ENCODE measurements at places on chromosomes 6 and 20.

- no peak for DNase-seq
Measured at GRCh38 chr20:33322456-33322855, 39.4 kb downstream of the BPIFB1 start.

GRCh38 chr6:4929097-4929718 lies 74.6 kb downstream of the RPP40 start:
- no peak for DNase-seq

- no peak for DNase-seq
Measured at GRCh38 chr6:85911067-85911466, 268.4 kb upstream of the SYNCRIP start.

- DNase-seq, result no peak
Measured at GRCh38 chr6:148479497-148479896, 136.9 kb downstream of the SASH1 start.

GRCh38 chr6:1285956-1286355 lies 25.9 kb upstream of the FOXQ1 start:
- no peak for DNase-seq

GRCh38 chr6:39982720-39983119 lies 48.5 kb upstream of the MOCS1 start:
- no peak for DNase-seq

GRCh38 chr20:14696478-14696877 lies 359.1 kb upstream of the FLRT3 start:
- no peak for DNase-seq

GRCh38 chr20:33840759-33841435 lies 29.7 kb downstream of the CHMP4B start:
- no peak for DNase-seq

GRCh38 chr20:5945963-5946362 lies 4.4 kb downstream of the TRMT6 start:
- no peak for DNase-seq

GRCh38 chr6:4928426-4928825 lies 75.4 kb downstream of the RPP40 start:
- no peak for DNase-seq

DNA sequence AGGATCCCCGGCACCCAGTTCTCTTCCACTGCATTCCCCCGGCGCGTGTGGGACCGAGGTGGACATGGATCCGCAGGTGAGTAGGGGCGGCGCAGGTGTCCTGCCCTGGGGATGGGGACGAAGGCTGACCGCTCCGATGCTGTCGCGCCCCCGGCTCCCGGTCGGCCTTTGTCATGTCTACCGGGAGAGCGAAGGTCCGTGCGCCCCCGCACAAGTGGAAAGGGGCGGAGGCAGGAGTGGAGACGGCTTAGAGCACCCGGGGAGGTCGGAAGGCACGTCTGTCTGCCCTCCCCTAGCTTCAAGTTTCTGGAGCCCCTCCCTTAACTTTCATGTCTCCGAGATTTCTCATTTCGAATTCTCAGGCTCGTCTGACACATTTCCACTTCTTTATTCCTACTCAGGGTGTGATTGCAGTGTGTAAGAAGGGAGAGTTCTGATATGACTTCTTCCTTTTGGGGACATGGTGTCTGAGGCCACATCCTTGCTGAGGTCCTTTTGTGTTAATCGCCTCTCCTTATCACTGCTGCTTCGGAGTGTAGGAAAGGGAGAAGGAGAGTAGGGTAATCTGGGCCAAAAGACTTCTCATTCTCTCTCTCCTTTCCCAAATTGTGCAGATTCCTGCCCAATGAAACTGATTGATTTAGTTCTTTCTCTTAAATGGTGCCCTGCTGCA lies 435 bp downstream of the KIFC1 start:
- DNase-seq, result no peak

DNA sequence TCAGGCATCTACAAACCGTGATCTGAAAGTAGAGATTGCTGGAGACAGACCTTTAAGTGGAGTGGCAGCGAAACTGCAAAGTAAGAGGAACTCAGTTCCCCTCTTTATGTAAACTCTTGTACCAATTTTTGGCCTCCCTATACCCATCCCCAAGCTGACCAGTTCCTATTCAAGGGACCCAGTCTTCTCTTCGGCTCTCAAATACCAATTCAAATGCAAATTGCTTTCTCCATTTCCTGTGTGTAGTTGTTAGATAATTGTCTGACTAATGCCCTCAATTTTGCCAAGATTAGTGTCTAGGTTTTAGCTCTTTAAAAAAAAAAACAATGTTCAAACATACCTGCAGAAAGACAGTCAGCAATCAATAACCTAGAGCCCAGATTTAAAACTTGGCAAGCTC lies 150.9 kb downstream of the EYA4 start:
- no peak for DNase-seq

- no peak for DNase-seq
Measured at GRCh38 chr6:111657146-111657545, 51.5 kb upstream of the TRAF3IP2 start.

GRCh38 chr6:111601886-111602285 lies 3.8 kb downstream of the TRAF3IP2 start:
- DNase-seq, result no peak

DNA sequence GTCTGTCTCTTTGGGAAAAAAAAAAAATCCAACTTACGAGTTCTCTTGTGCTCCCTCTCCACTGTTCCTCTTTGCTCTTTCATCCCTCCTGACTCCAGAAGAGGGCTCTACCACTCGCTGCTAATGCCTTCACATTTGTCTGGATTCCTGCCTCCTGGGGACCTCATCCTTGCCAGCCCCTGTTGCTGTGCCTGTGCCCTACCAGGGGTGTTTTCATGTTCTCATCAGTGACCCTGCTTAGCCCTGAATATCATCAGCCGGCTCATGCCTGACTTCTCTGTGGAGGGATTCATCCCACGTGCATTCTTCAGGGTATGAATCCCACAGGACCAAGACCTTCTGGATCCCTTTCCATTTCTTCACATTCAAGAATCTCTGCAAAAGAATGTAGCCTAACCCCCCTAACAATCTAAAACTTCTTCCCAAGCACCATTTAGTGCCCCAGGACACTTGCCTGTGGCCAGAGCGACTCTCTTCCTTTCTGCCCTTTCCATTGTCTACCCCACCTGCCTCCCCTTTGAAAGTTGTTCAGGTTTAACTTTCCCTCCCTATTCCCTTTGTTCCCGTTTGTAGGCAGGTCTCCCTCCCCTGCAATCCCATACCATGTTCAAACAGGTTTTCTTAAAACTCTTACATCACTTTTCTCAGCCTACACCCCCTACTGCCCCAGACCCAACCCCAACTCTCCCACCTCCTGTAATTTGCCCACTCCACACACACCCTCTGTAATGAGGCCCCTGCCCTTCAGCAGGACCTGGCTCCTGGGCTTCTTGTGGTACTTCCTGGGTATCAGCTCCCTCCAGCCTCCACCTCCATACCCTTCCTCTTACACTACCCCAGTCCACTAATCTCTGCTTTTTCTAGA lies 50.2 kb downstream of the RREB1 start:
- no peak for DNase-seq

- DNase-seq, result peak; percentile 33
Measured at GRCh38 chr20:10710991-10711775, 37.4 kb upstream of the JAG1 start.

DNA sequence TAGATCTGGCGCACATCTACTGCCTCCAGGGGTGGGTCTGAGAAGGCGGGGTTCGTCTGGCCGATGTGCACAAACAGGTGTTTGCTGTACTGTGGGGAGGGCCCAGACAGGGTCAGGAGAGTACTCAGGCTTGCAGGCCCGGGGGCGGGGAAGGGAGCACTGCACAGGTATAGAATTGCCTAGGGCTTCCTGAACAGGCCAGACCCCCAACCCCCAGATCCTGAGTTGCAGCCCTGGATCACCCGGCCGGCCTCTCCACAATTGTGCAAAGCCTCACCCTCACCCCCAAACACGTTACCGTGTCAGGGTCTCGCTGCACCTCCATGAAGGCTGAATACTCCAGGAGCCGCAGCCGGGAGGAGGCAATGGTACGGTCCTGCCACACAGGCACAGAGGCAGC lies 7.8 kb downstream of the RPL10A start:
- no peak for DNase-seq

DNA sequence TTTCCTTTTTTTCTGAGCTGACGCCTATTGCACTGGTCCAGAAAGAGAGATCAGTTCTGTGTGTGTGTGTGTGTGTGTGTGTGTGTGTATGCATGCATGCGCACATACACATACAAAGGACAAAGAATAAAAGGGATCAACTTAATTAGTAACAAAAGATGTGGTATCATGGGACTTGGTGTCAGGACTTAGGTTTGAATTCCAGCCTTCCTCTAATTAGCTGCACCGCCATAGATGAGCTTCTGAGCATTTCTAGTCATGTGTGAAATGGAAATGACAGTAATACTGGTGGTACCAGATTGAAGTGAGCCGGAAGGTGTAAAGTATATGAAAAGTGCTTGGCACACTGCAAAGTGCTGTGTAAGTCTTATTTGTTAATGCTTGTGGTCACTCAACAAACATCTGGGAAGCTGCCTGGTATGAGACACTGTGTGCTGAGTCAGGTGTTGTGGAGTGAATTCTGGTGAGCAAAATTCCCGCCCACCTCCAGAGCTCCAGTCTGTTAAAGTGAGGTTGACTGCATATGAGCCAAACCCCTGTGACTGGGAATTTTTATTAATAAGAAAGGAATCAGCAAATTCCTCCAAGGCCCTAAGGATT lies 12.4 kb downstream of the DAAM2 start:
- DNase-seq, result no peak

GRCh38 chr20:44609006-44609515 lies 26.7 kb downstream of the PKIG start:
- DNase-seq, result no peak

GRCh38 chr6:139372326-139373153 lies 1.9 kb downstream of the CITED2 start:
- DNase-seq, result no peak

- DNase-seq, result no peak
Measured at GRCh38 chr20:51535075-51535386, 7.5 kb downstream of the NFATC2 start.

- no peak for DNase-seq
Measured at GRCh38 chr6:105346052-105346451, 56.8 kb downstream of the PREP start.

- DNase-seq, result no peak
Measured at GRCh38 chr6:119296036-119297035, 53.2 kb downstream of the MAN1A1 start.

- no peak for DNase-seq
Measured at GRCh38 chr6:84912472-84913322, 148.3 kb upstream of the TBX18 start.

- DNase-seq, result no peak
Measured at GRCh38 chr20:12737900-12738299, 270.9 kb upstream of the SPTLC3 start.

DNA sequence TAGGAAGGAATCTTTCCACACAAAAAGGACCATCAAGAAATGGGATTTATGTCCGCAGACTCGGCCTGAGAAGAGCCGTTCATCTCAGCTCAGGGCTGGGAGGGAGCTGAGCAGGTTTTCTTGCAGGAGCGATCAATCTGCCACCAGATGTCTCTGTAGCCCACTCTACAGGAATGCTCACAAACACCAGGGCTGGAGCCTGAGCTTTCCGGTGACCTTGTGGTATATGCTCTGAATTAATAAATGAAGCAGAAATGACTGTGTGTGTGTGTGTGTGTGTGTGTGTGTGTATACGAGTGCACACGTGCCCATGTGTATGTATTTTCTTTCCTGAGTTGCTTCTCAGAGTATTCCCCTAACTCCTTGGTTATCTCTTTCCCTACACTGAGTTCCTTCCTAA lies 12.0 kb downstream of the CD83 start:
- DNase-seq, result peak; percentile 49

GRCh38 chr6:150720774-150721233 lies 121.1 kb downstream of the PLEKHG1 start:
- peak; percentile 45 for DNase-seq

GRCh38 chr6:38012573-38012972 lies 193.0 kb downstream of the ZFAND3 start:
- peak; percentile 33 for DNase-seq

DNA sequence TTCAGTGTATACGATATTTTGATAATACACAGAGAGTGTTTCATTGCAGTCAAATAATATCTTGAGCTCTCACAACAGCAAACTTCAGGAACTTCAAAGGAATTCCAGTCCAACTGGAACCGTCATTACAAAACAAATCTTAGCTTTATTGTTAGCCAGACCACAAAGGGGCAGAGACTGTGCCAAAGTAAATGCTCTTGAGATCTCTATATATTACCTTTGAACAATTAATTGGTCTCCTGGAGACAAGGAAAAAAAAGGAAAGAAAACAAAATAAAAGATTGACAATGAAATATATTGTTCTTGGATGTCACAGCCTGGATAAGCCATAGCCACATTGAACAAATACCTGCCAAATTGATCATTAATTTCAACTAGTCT lies 70.0 kb downstream of the FOXC1 start:
- no peak for DNase-seq

- DNase-seq, result no peak
Measured at GRCh38 chr20:2596673-2597279, 55.7 kb upstream of the NOP56 start.

- DNase-seq, result no peak
Measured at GRCh38 chr6:108841377-108841855, 6.8 kb upstream of the ARMC2 start.

GRCh38 chr6:96907498-96907897 lies 9.8 kb upstream of the NDUFAF4 start:
- DNase-seq, result no peak

GRCh38 chr6:203661-204060 lies 88.6 kb upstream of the DUSP22 start:
- no peak for DNase-seq

- no peak for DNase-seq
Measured at GRCh38 chr6:45965792-45966191, 49.9 kb downstream of the CLIC5 start.

GRCh38 chr6:166678426-166678825 lies 51.4 kb upstream of the RPS6KA2 start:
- DNase-seq, result no peak

Measured in HuH-7 (cell line).